CD4-positive, alpha-beta memory T cell (primary cell): ENCODE measurements at places on chromosomes 13 and 19. TPM values are rescaled to one million over a fixed set of nuclear protein-coding genes. Genes with fewer than 3 reads are reported as not detected.

Gene ARHGAP45
- total RNA-seq = 836 TPM

Gene NLRP4
- not detected for total RNA-seq

Gene RNASEH2B
- 96.2 TPM for total RNA-seq

Gene ARHGEF18
- 82.3 TPM for total RNA-seq

Gene OXGR1
- total RNA-seq = not detected

Gene SPINT2
- total RNA-seq = 35.7 TPM

Gene B9D2
- 11.6 TPM for total RNA-seq

Gene LRRC63
- 0.49 TPM for total RNA-seq

Gene ATXN8OS
- not detected for total RNA-seq

Gene CEACAM16
- not detected for total RNA-seq

DNA sequence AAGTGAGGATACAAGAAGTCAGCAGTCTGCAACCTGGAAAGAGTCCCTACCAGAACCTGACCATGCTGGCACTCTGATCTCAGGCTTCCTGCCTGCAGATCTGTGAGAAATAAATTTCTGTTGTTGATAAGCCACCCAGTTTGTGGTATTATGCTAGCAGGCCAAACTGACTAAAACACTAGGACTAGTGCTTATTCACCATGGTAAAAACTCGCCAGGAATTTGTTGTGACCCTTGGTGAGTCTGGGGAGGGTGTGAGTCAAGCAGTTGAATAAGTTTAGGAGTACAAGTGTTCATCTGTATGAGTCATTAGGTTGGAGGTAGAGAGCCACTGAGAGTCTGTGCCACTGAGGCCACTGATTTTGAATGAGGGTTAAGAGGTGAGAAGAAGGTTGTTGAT is 3.6 kb downstream of the ZIK1 start:
- no peak for DNase-seq

DNA sequence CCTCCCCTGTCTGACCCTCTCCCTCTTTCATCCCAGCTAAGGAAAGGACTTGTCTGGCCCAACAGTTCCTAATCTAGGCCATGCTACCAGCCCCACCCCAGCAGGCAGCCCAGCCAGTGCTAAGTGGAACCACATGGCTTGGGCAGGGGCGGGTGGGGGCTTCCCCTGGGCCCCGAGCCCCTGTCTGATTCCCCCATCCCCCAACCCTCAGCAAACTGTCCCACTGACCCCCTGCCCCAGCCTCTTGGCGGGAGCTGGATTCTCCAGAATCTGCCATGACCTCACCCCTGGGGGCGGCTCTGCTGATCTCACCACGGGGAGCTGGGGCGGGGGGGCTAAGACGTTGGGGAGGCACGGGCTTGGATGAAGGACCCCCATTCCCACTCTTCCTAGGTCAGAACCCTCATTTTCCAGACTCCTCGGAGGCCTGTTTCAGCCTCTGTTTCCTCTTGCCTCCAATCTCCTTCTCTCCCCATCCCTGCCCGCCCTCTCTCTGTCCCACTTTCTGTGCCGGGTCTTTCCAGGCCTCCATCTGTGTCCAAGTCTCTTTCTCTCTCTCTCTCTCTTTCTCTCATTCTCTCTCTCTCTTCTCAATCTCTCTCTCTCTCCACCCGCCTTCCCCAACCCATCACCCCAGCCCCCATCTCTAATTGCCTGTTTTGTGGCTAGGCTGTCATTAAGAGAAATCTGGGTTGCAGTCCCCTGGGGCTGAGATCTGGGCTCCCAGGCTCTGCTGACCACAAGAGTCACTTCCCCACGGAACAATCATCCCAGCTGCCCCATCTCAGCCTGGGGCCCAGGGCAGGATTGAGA is 2.7 kb downstream of the COL5A3 start:
- DNase-seq = no peak

- no peak for DNase-seq
Observed at GRCh38 chr19:42154471-42155323, 22.5 kb upstream of the POU2F2 start.

DNA sequence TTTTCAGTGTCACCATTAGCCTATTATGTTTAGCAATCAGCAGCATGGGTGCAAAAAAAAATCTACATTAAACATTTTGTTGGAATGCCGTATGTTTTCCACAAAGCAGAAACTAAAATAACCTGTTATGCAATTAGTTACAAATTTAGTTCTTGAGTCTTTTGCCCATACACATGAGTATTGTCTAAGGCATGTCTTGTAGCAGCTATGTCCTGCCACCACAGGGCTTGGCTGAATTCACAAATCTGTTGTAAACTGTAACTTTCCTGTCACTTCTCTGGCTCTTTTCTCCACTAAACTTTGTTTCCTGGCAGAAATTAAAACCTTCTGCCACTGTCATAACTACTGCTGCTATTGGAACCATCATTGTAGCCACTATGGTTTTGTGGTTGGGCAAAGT is 277.9 kb upstream of the SPRY2 start:
- DNase-seq = no peak

DNA sequence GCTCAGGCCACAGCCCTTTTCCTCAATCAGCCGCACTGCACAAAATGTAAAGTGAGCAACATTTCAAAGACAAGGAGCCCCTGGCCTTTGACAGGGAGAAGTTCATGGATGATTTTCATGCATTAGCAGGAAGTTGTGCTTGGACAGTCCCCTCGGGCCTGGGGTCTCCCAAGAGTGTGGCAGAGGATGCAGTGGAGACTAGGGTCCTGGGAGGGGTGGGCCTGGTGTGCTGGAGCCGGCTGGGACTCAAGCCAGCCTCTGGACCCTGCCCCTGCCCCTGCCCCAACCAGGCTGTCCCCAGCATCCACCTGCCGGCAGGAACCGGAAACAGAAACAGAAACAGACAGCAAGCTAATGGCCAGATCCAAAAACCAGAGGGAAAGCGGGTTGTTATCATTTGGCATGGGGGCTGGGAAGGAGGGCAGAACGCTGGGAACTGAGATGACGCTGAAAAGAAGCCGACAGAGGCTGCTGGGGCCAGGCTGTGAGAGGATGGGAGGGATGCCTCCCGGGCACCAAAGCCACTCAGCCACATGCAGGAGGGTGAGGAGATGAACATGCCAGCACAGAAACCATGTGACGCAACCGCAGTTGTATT is 2.3 kb downstream of the GAS6 start:
- no peak for DNase-seq

DNA sequence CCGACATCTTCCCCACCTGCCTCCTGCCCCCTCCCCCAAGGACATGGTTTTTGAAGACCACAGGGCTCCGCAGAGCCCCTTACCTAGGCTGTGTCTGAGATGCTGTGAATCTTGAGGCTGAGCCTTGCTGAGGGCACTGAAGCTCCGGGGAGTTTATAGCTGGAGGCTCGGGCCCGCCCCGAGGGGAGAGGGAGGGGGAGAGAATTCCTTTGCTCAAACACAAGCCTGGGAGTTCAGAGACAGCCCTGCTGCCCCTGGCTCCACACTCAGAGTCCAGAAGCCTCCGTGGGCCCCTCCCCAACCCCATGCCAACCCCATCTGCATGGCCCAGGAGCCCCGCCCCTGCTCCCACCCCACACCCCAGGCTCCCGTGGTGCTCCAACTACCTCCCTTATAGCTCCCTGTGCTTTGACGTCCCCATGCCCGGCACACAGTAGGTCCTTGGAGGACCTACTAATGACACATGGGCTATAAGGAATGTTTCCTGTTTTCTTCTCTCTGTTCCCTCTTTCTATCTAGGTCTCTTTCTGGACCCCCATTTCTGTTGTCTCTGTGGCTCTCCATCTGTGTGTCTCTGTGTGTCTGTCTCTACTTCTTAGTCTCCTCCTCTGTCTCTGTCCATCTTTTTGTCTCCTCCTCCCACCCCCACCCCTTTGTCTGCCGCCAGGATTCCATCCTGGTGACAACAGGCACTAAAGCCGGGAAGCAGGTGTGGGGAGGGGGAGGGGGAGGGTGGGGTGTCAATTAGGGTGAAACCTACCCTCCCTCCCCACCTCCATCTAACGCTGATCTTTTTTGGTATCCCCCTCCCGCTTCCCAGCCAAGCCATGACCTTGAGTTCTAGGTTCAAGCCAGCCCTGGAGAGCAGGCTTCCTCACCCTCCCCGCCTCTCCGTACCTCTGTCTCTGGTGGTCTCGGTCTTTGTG is at the start of gene TNNT1:
TNNT1 (minus strand) TSS at position 129 of the 926 bp plus-strand sequence. CDS start 2,049 bp downstream, outside the sequence.
- no peak for DNase-seq

DNA sequence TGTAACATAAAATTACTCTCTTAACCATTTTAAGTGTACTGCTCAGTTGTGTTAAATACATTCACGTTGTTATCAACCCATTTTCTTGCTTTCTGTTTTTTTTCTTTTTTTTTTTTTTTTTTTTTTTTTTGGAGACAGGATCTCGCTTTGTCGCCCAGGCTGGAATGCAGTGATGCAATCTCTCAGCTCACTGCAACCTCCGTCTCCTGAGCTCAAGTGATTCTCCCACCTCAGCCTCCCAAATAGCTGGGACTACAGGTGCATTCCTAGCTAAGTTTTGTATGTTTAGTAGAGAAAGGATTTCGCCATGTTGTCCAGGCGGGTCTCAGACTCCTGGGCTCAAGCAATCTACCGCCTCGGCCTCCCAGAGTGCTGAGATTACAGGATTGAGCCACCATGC is 42.5 kb upstream of the C13orf42 start:
- no peak for DNase-seq

- DNase-seq = no peak
Observed at GRCh38 chr19:34960103-34960805, 3.8 kb downstream of the ZNF792 start.

DNA sequence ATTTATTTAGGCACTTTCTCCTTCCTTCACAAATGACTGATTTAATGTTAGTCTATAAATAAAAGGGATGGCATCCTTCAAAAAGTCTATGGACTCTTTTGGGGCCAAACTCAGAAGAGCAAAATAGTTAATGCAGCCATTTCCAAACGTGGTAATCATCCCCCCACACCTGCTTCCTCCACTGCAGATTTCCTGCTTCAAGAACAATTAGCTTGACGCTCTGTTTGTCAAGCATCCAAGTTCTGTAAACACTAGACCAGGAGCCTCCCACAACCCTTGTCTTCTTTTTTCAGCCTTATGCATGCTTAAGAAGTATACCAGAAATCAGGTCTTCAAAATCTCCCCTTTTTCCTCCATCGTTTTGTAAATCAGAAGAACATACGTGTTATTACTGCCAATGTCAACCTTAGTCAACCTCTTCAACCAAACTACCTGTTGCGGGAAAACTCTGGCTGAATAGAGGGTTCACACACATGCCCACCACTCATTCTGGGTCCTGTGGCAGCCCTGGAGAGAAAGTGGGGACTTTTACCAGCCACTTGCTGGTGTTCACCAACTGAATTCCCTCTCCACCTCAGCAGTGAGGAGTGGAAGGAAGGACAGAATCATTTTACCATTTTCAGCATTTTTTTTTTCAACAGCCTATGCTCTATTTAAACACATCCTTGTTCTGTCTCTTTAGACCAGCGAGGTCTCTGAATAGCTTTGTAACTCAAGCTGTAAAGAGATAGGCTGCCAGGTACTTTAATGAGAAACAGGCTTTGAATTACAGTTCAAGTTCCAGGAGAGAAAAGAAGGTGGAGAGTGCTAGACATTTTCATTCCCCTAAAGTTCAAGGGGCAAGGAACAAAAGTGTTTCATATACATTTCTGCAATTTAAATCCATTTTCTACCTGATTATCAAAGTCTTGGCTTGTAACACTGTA is 39.1 kb downstream of the EFNB2 start:
- DNase-seq = no peak

DNA sequence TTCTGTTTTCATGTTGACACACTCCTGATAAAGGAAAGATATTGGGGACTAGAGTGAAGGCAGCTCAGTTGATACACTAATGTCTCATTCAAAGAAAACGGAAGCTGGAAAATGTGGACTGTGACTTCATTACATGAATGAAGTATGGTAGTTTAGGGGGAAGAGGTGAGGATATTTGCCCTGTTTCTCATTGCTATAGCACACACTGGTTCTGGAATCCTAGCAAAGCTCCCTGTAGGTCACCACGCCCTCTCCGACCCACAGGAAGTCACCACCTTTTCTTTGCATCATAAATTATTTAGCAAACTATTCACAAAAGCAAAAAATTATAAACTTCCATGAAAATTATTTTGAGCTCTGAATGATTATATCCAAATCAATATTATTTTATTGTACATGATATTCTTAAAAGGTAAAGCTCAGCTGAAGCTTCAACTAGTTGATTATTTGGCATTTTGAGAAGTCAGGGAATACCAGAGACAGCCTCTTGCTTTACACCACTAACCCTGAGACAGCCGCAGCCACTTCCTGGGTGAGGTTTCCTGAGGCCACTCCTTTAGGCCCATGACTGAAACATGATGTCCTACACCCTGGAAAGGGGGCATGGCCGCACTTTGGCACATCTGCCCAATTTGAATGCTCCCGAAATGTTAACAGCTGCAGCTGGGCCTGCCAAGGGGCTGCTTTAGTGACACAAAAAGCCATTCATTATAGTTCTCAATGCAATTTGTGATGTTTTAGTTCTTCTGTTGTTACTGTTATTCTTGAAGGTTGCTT is 50.0 kb upstream of the WDFY2 start:
- DNase-seq = peak; percentile 21

DNA sequence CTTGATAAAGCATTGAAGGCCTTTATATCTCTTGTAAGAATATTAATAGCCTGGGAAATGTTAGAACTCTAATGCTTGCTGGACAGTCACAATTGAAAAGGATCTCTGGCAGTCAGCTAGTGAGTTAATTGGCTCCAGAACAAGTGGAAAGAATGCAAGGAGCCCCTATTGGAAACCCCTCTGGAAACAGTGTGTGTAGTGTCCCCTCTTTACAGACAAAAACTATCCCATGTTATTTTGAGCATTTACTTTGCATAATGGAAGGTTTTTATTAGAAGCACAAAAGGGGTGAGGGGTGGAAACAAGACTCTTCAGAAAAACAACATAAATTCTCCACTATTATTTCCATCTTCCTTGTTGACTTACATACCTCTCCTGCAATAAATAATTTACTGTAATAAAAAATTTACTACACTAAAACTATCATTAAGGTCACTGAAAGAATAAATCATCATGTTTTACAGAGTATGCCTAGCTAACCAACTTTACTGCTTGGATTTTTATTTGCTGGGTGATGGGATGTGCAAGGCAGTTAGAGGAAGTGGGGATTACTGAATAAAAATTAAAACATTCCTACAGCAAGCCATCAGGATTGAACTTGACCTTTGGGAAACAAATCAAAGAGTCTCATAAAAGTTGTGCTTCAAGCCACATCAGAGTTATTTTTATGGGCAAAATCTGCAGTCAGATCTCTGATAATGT is 610.4 kb downstream of the TBC1D4 start:
- no peak for DNase-seq

DNA sequence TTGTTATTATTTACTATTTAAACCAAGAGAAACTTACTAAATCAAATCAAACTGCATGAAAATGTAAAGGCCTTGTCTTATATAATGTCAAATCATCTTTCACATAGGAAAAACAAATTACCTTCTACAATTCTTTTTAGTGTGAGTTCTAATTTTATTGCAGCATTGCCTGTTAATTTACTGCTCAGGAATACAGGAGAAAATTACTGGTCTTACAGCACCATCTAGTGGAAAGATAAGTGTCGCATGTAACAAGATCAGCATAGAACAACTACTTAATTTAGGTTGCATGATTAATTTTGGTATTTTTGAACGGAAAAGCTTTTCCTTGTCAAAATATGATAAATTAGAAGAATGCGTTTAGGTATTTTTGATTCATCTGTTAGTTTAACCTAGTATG is 502.7 kb downstream of the UQCRFS1 start:
- peak; percentile 25 for DNase-seq

GRCh38 chr19:46016426-46017094 is 6.3 kb downstream of the PGLYRP1 start:
- DNase-seq = peak; percentile 76

- no peak for DNase-seq
Observed at GRCh38 chr19:4689403-4689802, 19.3 kb upstream of the MYDGF start.
